ENCODE measurements at places on chromosomes 12 and 14.

DNA sequence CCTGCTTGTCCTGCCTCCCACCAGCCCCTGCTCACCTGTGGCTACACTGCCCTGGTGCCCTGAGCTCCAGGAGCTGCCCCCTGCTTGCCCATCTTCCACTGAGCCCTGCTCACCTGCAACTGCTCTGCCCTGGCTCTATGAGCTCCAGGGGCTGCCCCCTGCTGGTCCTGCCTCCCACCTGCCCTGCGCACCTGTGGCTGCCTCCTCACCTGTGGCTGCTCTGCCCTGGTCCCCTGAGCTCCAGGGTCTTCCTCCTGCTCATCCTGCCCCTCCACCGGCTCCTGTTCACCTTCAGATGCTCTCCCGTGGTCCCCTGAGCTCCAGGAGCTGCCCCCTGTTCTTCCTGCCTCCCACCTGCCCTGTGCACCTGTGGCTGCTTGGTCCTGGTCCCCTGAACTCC lies 247.6 kb downstream of the TMEM121 start:
- DNase-seq: no peak

DNA sequence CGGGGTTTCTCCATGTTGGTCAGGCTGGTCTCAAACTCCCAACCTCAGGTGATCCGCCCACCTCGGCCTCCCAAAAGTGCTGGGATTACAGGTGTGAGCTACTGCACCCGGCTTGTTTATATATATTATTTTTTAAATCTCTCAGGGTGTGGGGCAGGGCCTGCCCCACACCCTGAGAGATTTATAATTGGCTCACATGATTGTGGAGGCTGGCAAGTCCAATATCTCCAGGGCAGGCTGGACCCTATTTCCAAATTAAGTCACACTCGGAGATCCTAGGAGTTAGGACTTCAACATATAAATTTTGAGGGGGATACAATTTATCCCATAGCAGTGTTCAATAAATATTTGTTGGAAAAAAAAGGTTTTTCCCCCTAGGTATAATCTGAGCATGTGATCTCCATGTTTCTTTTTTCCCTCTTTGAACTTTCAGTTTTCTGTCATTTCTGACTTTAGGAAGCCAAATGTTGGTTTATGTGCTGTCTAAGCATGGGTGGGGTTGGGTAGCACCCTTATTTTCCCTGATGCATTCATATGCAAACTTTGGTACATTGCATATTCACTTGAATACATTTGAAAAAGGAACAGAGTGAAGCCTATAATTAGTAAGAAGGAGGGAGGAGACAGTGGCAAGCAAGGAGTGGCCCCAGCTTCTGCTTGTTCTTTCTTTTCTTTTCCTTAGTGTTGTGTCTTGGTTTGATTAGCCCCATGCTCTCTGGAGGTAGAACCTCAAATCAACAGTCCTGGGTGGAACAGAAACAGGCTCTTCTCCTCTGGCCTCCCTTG lies 8.7 kb upstream of the A2ML1 start:
- DNase-seq: no peak

DNA sequence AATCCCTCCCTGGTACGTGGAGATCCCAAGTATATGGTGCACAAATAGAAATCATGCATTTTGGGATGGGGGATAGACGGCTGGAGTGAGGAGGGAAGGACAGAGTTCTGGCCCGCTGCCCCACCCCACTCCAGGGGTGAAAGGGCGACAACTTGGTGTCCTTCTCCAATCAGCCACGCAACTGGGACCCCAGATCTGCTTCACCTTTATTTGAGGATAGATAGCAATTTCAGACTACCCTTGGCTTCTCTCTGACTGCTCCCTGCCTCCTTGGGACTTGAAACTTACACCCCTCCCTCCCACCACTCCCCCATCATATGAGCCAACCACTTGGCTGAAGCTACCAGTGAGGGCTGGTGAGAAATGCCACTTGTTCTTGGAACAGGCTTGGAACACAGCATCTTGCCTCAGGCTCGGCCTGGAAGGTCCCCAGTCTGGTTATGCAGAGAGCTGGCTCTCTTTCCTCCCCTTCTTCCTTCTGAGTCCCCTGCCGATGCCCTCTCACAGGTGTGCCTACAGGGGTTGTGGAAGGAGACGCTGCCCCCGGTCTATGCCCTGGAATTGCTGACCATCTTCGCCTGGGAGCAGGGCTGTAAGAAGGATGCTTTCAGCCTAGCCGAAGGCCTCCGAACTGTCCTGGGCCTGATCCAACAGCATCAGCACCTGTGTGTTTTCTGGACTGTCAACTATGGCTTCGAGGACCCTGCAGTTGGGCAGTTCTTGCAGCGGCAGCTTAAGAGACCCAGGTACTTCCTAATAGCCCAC lies 8.1 kb downstream of the OAS3 start:
- no peak for DNase-seq

GRCh38 chr14:35934499-35934898 lies 108.4 kb downstream of the BRMS1L start:
- DNase-seq: no peak

DNA sequence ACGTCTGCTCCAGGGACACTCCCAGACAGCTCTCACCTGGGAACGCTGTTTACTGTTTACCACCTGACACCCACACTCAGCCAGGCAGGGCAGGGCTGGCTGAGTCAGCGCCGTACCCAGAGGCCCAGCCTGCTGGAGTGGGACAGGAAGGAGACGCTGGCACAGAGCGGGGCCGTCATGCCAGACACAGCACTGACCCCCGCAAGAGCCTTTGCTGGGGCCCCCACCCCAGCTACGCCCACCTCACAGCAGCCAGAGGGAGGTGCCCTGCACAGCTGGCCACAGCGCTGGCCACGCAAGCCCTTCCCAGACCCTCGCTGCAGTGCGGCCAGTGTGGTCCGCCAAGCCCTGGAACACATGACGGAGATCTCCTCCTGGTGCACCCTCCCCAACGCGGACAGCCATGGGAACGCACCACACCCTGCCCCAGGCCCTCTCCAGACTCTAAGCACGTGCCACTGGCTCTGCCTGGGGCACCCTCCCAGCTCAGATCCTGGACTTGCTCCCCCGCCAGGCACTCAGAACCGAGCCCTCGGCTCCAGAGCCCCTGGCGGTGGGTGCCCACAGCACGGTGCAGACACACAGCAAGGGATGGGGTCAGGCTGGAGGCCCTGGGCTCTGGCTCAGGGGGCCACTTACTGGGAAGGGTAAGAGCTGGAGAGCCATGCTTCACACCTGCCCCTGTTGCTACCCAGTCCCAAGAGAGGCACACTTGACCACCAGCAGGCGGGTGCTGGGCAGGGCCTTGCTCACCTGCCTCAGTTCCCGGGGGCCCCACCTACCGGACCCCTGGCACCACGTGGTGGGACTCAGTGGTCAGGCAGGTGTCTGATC lies 5.7 kb downstream of the AHNAK2 start:
- DNase-seq: no peak

DNA sequence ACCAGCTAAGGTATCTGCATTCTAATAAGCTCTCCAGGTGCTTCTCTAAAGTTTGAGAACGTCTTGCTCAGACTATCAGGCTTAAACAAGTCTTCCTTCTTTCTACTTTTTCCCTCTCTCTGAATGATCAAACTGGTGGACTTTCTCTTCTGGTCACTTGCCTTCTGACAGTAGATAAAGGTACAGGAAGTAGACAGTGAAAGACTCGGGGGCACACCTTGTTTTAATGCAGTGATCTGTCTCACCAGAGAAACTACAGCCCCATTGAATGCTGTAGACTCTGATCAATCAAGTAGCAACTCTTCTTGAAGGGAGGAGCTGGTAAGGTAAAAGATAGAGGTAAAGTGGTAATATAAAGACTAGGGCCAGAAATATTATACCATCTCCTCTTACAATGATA lies 48.1 kb upstream of the ATXN7L3B start:
- DNase-seq: no peak

DNA sequence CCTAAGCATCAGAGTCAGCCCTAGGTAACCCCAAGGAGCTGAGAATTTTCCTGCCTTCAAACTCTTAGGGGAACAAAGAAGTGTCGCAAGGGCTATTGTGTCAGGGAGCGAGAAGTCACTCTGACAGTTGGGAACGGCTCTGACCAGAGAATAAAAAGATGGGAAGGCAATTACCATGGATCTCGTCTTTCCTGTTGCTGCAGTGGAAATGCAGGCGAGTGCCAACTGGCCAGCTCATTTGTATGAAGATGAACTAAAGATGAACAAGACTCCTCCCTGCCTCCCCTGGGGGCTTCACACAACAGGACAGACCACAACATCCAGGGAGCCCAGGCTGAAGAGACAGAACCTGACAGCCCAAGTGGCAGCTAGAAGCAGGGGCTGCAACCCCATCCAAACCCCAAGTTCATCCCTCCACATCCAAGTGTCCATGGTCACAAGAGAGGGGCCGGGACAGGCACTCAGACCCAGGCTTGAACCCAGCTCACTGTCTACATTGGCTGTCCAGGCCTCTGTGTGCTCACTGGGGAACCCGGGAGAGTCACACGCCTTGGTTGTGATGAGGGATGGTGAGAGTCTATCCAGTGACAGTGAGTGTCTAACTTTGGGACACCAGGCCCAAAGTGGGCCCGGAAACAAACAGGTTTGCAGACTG lies 322.4 kb downstream of the BCL11B start:
- DNase-seq: no peak

DNA sequence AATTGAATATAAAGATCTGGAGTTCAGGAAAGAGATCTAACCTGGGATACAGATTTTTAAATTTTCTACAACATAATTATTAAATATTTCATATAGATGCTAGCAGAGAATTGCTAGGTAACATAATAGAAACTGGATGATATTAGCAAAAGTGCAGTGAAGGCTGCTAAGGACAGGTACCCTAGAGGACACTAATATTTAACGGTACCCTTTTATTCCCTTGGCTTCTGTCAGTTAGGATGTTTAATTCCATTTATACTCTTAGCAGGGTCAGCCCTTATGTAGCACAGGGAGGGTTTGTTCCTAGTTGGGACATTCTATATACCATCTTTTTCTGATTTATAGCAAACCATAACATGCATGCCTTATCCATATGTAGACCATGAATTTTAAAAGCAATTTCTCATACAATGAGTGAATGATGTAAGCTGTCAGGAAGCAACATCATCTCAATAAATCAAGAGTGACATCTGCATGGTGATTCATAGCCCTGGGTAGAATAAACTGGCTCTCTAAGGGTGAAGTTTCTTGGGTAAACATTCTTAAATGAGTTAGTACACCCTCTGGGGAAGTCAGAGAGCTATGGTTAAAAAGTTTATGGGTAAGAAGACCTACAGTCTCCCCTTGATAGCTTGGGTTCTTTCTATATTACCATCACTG lies 404.4 kb upstream of the MGAT4C start:
- no peak for DNase-seq

DNA sequence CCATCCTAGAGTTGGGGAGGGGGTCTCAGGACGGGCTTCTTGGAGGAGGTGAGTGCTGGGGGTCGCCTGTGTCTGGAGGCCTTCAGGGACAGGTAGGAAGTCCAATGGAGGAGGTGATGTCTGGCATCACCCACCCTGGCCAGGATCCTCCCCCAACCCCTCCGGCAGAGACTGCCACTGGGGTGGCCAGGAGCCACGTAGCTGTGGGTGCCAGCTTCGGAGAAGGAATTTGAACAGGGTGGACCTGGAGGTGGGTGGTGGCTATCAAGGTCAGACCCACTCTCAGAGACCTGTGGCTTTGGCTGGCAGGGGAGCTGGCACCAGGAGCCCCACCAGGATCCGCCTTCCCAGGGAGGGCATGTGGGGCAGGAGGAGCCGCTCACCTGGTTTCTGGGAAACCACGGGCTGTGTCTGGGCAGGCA lies 9.1 kb downstream of the CEP170B start:
- DNase-seq: no peak

- no peak for DNase-seq
Observed at GRCh38 chr12:18813753-18814152, 75.8 kb downstream of the CAPZA3 start.

GRCh38 chr14:52961060-52961639 lies 10.3 kb upstream of the FERMT2 start:
- peak; percentile 23 for DNase-seq

DNA sequence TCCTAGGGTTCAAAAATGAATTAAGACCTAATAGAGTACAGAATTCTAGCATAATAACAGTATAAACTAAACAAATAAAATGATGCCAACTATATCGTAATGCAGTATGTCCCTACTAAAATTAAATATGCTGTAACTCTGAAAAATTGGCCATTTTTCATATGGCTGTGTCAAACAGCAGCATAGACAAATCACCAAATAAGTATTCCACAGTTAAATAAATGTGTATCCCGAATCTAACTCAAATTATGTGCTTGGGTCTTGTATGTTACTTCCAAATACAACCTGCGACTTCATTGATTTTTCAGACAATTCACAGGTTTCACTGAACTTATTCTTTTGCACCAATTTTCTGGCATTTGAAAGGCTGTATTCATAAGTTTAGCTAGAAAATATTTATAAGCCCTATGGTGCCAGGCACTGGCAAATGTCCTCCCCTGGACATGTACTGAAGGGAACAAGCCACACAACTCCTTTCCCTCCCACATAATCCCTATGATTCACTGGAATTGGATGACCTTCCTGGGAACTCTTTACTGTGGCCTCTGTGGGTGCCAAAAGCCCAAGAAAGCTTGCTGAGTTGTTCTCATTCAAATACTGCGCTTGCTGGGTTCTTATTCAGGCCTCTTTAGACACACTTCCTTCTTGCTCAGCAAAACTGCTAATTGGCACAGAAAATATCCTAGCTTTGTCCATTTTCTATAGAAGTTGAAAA lies 108.8 kb downstream of the KITLG start:
- DNase-seq: no peak

GRCh38 chr14:85165094-85165493 lies 364.9 kb upstream of the FLRT2 start:
- DNase-seq: no peak
